ENCODE measurements at places on chromosomes 7 and 10.

GRCh38 chr7:37187179-37187578 lies 261.5 kb downstream of the ELMO1 start:
- DNase-seq, result no peak

GRCh38 chr10:31820778-31821369 lies 107.8 kb downstream of the ARHGAP12 start:
- no peak for DNase-seq

GRCh38 chr10:113993489-113993991 lies 50.1 kb upstream of the ADRB1 start:
- no peak for DNase-seq

DNA sequence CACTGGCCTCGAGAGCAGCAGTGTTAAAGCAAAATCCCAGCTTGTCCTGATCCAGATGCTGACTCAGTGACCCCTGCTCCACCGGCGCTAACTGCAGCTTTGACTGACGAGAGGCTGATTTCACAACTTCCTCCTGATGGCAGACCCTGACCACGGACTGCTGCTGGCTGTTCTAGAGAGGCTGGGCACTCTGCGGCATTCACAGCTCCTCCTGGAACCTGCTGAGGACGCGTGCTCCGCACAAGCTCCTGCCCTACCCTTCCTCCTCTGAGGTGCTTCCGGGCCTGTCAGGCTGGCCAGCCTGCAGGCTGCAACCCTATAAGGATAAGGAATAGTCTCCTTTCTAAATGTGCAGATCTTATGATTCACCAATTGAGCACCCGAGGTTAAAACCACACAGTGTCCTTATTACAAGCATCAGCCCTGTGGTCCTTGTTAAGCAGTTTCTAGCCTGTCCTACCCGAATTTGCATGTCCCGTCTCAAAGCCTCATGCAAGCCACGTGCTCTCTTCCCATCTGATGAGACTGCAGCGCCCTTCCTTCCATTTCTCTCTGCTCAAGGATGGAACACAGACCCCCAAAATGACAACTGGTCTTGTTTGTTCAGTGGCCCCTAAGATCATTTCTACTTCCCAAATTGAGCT lies 35.5 kb upstream of the NCAPG2 start:
- DNase-seq, result no peak

DNA sequence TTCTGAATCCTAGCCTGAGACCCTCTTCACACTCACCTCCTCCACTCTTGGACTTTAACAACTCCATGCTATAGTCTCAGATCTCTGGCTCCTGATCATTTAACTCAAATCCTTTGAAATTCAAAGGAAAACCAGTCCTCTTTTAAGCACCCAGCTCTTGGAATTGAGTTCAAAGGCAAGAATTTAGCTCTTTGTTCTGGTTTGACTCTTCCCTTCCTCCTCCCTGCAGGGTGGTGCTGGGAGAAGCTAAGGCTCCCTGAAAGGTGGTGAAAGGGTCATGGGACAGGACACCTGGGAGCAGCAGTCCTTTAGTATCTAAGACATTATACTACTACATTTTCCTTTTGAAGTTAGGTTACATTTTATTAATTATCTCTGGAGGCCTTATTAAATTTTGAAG lies 259.4 kb downstream of the CCSER2 start:
- DNase-seq, result no peak

DNA sequence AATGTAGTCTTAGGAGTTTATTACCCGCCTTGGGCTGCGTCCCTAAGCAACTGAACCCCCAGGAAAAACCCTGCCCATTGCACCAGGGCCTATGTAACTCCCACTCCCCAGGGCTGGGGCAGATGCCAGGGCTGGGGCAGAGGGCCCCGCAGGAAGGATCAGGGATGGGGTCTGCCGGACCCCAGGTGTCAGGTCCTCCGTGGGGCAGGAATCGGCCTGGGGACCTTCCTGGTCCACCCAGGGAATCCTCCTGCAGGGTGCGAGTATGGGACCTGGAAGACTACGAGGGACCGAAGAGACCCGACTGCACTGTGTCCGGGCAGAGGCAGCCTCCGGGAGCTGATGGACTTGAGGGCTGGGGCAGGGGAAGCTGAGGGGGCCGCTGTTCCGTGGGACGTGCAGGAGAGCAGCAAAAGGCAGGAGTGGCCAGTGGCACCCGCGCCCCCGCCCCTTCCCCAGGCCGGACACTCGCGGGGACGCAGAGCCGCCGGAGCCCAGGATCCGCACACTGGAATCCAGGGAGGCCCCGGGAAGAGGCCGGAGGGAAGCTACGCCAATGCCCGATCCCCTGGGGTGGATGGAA lies 2.5 kb upstream of the ATP5MF start:
- no peak for DNase-seq

DNA sequence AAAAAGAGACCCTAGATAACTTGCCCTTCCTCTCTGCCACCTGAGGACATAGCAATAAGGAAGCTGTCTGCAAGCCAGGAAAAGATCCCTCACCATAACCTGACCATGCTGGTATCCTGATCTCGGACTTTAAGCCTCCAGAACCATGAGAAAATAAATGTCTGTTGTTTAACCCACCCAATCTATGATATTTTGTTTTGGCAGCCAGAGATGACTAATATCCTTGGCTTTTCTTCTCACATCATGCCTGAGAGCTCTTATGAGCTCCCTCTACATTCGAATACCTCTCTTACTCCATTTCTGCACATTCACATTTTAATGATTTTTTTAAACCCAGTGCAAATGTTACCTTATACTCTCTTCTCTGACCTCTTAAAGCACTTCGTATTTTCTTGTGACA lies 214.0 kb upstream of the CHRM2 start:
- DNase-seq, result no peak

GRCh38 chr7:90424720-90425119 lies 21.5 kb downstream of the CLDN12 start:
- no peak for DNase-seq

DNA sequence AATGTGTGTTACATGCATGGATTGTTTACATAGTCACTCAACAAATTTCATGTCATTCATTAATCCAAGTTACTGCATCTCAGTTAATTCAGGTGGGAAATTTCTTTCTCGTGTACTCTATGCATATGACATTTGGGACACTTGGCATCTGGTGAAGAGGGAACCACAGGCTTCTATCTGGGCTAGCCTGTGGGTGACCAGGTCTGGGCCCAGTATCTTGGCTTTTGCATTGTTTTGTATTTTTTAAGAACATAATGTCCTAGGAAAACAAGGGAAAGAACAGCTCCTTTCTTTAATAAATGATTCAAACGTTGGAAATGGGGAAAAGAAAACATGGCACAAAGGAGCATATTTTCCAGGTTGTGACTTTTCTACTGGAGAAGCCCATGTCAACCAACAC lies 331.1 kb downstream of the WDR11 start:
- no peak for DNase-seq

GRCh38 chr10:59012839-59013238 lies 163.6 kb upstream of the PHYHIPL start:
- no peak for DNase-seq

GRCh38 chr7:93198472-93198871 lies 27.8 kb downstream of the HEPACAM2 start:
- no peak for DNase-seq
